Stimulated activated CD4-positive, alpha-beta T cell treated with anti-CD3 and anti-CD28 coated beads, TNF-alpha, amount 100 ng/mL, for 48 hours (primary cell): ENCODE measurements at places on chromosomes 3 and 15.

- no peak for DNase-seq
Measured at GRCh38 chr15:38528294-38528693, 36.3 kb downstream of the RASGRP1 start.

DNA sequence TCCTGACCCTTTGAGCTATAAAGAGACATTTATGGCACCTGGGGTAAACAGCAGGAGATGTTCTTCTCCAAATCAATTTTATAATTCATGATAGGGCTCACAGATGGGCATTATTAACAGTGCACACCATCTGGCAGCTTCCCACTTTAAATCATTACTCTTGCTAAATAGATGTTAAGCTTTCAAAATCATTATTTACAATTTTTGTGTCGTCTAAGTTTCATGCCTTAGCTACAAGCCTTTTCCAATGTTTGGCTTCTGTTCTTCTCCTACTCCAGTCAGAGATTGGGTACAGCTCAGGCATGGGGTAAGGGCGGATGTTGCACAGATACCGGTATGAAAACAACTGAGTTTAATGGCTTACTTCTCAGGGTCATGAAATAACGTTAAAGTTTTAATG, 120.9 kb upstream of the PFN2 start:
- no peak for DNase-seq

- no peak for DNase-seq
Measured at GRCh38 chr3:100503448-100503847, 11.0 kb downstream of the TMEM45A start.

- DNase-seq: no peak
Measured at GRCh38 chr15:59830098-59830497, 141.0 kb upstream of the BNIP2 start.

DNA sequence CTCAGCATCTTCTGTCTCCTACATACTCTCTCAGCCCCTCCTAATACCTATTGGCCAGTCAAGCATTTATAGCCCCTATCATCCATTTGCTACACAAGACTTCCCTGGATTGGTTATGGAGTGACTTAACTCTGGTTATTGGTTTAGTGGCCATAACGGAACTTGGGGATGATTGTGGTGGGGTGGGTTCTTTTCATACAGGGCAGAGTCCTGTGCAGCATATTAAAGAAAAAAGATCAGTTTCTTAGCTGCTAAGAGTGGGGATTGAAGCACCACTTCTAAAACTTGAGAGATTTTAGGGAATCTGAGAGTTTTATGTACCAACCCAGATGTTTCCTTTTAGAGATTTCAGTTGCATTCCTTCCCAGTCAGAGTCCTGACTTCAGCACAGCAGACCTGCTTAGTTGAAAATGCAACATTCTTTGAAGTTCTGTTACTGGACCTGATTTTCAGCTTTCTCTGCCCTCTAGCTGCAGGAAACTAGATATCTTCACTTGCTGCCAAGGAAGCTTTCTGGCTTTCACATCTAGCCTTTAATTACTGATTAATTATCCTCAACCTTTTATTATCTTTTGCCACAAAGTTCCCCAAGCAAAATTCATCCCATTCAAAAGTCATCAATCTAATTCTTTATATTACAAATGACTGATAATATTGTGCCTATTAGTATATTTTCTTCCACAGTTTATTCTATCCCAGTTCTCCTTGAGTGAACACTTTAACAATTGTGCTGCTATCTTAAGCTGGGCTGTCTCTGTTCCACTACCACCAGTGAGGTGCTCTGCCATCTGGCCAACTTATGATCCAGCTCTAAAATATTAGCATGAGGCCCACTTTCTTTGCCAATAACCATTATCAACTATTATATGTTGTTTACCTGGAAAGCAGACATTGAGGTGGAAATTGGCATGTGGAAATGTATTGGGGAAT, 906.0 kb upstream of the ALCAM start:
- no peak for DNase-seq

GRCh38 chr15:56460071-56460470, 4.9 kb downstream of the MNS1 start:
- DNase-seq: no peak

DNA sequence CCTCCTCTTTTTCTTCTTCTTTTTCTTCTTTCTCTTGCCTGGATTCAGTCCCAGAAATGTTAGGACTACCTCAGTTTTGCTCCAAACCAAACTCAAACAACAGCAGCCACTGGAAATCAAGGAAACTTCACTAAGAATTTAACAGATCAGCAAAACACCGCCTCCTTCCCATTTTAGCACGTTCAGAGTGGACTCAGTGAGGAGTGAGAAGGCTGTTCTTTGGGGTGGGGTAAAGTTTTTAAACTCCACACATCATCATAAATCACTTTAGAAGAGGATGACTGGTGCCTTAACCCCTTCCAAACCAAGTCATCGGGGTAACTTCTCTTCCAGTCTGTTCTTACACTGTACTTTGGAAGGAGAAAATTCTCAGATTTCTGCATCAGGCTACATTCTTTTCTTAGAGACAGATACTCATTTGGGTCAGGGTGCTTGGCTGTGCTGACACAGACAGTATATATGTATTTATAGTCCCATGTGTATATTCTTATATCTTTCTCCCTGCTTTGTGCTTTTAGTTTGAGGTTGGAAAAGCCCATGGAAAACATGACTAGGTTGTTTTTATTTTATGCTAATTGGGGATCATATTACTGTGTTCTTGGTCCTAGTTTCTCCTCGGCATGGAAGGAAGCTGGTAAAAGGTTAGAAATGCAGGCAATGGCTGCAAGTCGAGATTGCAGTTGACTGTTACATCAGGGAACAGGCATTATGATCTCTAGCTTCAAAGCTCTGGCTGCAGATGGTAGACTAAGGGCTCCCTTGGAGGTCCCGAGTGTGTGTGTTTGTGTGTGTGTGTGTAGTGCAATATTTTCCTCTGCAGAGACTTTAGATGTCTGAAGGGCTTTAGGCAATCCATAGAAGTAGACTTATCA, at the start of gene CCDC80:
TSS of gene CCDC80 (minus strand) at position 214 of the 872 bp plus-strand sequence. CDS start 1,238 bp downstream, outside the sequence.
- no peak for DNase-seq

GRCh38 chr15:92346063-92346462, 47.6 kb upstream of the ST8SIA2 start:
- DNase-seq: no peak

DNA sequence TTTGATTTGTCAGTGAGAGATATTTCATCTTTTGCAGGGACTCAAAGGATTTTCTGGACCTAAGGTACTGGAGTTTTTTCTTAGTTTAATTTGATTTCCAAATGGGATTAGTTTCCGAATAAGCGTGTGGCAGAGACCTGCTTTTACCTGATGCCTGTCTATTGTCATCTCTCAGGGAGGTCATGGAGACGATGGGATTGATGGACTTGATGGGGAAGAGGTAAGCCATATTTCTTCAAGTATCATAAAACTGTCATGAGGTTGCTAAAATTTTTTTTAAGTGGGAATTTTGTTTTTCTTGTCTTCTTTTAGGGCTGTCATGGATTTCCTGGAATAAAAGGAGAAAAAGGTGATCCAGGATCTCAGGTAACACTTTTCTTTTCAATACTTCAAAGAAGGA, 60.5 kb downstream of the COL6A5 start:
- no peak for DNase-seq

GRCh38 chr15:99137111-99137546, 32.2 kb downstream of the SYNM start:
- DNase-seq: no peak

- no peak for DNase-seq
Measured at GRCh38 chr15:78061963-78062427, 15.5 kb downstream of the TBC1D2B start.

GRCh38 chr3:2948882-2949281, 161.3 kb downstream of the IL5RA start:
- no peak for DNase-seq

DNA sequence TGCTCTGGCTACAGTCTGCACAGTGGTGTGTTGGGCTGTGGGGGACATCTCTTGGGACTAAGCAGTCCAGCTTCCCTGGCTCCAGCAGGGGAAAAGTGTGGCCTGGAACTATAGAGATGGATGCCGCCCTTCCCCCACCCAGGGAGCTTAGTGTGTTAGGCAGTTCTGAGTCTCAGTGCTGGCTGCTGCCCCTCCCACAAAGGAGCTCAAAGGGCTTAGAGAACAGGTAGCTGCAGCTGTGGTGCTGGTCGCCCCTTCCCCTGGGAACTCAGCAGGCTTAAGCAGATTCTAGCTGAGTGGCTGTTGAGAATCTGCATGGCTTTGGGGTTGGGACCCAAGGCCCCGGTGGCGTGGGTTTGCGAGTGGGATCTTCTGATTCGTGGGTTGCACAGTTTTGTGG, 190.8 kb downstream of the PDCD6IP start:
- DNase-seq: no peak

DNA sequence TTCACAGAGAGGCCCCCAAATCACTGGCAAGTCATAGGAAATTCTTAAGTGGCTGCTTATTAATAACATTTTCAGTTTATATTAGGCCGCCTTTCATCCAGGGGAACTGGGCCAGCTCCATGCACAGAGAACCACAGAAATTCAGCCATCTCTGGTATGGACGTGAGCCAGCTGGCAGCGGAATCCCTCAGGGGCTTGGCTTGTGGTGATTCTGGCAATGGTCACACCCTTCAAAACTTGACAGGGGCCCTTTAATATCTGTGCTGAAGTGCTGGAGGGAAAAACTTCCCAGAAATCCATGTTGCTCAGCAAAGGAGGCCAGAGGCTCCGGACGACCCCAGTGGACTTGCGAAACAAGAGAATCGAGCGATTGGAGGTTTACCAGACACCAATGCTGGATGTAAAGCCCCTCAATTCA, 11.3 kb downstream of the PRICKLE2 start:
- no peak for DNase-seq

- DNase-seq: no peak
Measured at GRCh38 chr3:196060834-196061233, 21.1 kb downstream of the TFRC start.

DNA sequence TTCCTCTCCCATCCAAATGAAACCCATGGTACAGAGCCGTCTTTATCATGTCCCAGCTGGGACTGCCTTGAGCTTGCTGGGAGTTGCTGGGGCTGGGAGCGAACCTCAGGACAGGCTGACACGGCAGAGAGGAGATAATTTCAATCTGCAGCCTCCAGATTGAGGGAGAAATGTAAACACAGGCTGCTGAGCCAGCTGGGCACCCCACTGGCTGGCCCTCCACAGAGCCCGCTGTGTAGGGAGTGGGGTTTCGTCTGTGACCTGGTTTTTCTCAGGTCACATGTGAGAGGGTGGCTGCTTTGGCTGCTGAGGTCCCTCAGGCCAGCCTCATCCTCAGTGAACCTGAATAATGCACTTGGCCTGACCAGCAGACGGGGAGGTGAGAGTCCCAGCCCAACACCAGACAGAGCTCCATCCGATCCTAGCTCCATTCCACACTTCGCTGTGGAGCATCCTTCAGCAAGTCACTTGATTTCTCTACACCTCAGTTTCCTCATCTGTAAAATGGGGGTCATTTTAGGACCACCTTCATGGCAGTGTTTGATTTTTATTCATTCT, 121.6 kb upstream of the MRPS22 start:
- DNase-seq: no peak

- no peak for DNase-seq
Measured at GRCh38 chr3:48473617-48473952, 27.0 kb downstream of the ATRIP start.

GRCh38 chr3:131072099-131072559, 45.5 kb downstream of the NEK11 start:
- no peak for DNase-seq

- no peak for DNase-seq
Measured at GRCh38 chr3:150589759-150590158, 13.4 kb upstream of the SELENOT start.

- DNase-seq: no peak
Measured at GRCh38 chr3:133837487-133838295, 32.1 kb downstream of the SRPRB start.

GRCh38 chr3:34582055-34582454, 783.6 kb downstream of the PDCD6IP start:
- DNase-seq: no peak

DNA sequence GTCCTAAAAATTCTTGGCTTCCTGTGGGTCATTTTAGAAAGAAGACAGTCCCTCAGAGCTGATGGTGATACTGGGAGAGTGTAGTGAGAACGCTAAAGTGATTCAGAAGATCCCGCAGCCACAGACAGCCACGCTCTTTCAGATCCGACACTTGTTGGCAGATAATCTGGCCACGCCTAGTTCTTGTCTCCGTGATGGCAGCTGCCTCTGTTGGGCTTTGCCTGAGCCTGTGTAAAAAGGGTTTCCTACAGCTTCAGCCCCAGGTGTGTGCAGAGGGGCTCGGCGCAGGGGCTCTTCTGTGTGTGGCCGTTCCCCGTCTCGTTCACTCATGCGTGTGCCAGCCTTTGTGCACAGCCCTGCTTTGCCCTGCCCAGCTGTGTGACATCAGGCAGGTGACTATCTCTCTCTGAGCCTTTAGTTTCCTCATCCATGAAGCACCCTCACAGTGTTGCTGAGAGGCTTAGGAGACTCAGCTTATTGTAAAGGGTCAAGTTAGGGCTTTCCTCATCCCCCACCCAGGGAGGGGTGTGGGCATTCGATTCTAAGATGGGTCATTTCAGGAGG, 6.3 kb downstream of the IRAK2 start:
- no peak for DNase-seq

DNA sequence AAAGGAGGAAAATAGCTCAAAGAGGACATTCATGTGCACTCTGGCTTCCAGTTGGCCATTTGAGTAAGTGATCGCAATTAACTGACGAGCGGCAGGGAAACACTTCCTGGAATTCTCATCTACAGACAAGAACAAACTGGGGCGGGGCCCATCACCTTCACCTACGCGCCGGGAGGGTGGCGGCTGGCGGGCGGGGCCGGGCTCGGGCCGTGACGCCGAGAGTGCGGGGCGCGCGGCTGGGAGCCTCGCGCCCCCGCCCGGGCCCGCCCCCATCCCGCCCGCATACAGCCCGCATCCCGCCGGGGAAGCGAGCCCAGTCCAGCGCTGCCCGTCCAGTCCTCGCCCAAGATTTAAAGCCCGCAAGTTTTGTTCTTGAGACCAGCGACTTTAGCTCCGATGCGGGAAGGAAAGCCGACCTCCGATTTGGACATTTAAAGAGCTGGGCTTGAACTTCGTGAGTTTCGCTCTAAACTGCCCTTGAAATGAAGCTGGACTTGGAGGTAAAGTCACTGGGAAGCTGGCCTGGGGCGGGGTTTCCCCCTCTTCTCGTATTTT, at the start of gene B3GNT5:
TSS of gene B3GNT5 (plus strand) at position 281 of the 555 bp plus-strand sequence. CDS start 16,546 bp downstream, outside the sequence.
- peak; percentile 39 for DNase-seq

DNA sequence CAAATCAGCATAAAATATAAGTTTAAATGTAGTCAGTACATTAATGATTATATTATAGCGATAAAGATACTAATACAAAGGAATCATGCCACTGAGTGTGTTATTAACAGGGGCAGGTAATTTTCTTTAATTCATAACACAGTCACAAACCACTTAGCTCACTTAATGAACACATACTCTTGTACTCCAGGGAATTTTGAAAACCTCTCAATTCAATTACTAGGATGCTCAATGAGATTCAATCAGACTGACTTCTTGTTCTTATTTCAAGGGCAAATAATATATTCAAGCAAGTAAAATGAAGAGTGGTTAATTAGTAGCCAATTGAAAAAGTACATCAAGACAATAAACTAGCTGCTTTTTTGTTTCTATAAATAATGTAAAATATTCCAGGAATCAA, 5.8 kb upstream of the SUCNR1 start:
- DNase-seq: no peak

GRCh38 chr3:24192469-24193056, 247.5 kb downstream of the NR1D2 start:
- DNase-seq: no peak
